ENCODE measurements at places on chromosomes 12 and 14. TPM values are rescaled to one million over a fixed set of nuclear protein-coding genes. Genes with fewer than 3 reads are reported as not detected.

Gene RIPK3
- 26.0 TPM for total RNA-seq

Gene SRGAP1
- 12.4 TPM for total RNA-seq

Gene ADAM21
- 0.17 TPM for total RNA-seq

Gene CAPZA3
- total RNA-seq = not detected

Gene C12orf60
- 2.4 TPM for total RNA-seq

Gene CPSF6
- total RNA-seq = 147 TPM

Gene SPATA7
- total RNA-seq = 34.0 TPM

Gene ENDOU
- not detected for total RNA-seq

- peak; percentile 57 for DNase-seq
- peak overlapping the region; percentile 26 for H3K27ac ChIP-seq
- peaks cover 5% of the 10 kb centered on the region for H3K27me3 ChIP-seq
- no peaks in the 10 kb centered on the region for H3K36me3 ChIP-seq
- H3K4me3 ChIP-seq = no peak overlapping the region
Measured at GRCh38 chr12:51953864-51954263, 2.4 kb downstream of the ACVR1B start.

GRCh38 chr12:109950625-109951024 lies 45.5 kb downstream of the GIT2 start:
- H3K36me3 ChIP-seq = peaks cover 10% of the 10 kb centered on the region
- no peaks in the 10 kb centered on the region for H3K27me3 ChIP-seq
- no peak overlapping the region for H3K4me3 ChIP-seq

GRCh38 chr14:89378119-89378518 lies 38.9 kb downstream of the FOXN3 start:
- H3K4me1 ChIP-seq = no peaks in the 10 kb centered on the region
- no peak for DNase-seq
- H3K27me3 ChIP-seq = no peaks in the 10 kb centered on the region
- H3K4me3 ChIP-seq = no peak overlapping the region
- H3K36me3 ChIP-seq = peaks cover 4% of the 10 kb centered on the region
- H3K27ac ChIP-seq = no peak overlapping the region

GRCh38 chr12:131909752-131910219 lies 15.4 kb downstream of the ULK1 start:
- peaks cover 64% of the 10 kb centered on the region for H3K36me3 ChIP-seq
- no peak overlapping the region for H3K27ac ChIP-seq
- H3K4me1 ChIP-seq = no peaks in the 10 kb centered on the region

- no peak overlapping the region for H3K27ac ChIP-seq
- no peaks in the 10 kb centered on the region for H3K36me3 ChIP-seq
- no peak for DNase-seq
- H3K4me1 ChIP-seq = no peaks in the 10 kb centered on the region
- no peak overlapping the region for H3K4me3 ChIP-seq
Measured at GRCh38 chr12:128753438-128753837, 70.3 kb downstream of the SLC15A4 start.

DNA sequence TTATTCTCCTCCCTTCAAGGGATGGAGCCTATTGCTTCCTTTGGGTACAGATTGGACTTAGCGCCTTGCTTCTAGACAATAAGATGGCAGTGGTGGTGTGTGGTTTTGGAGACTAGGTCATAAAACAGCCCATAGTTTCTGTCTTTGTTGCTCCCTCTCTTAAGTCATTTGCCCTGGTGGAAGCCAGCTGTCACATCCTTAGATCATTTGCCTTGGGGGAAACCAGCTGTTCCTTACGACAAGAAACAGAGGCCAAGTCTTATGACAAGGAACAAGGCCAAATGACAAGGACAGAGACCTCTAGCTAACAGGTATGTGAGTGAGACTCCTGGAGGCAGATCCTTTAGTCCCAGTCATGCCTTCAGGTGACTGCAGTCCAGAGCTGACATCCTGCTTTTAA lies 9.2 kb upstream of the PALS1 start:
- peak; percentile 49 for DNase-seq
- H3K27ac ChIP-seq = no peak overlapping the region
- H3K4me3 ChIP-seq = no peak overlapping the region
- no peaks in the 10 kb centered on the region for H3K36me3 ChIP-seq
- H3K27me3 ChIP-seq = no peaks in the 10 kb centered on the region
- no peaks in the 10 kb centered on the region for H3K4me1 ChIP-seq

DNA sequence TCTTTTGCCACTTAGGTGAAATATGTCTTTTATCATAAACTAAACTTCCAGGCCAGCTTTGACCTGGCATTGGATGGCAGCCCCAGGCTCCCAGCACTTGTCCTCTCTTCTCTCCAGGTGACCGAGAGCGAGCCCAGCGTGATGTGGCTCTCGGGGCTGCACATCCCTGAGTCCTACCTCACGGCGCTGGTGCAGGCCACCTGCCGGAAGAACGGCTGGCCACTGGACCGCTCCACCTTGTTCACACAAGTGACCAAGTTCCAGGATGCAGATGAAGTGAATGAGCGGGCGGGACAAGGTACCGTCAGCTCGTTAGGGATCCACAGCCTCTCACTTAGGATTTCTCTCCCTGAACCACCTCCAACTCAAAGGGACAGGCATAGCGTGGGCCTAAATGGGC lies 39.4 kb downstream of the CCDC92 start:
- DNase-seq = no peak
- peaks cover 7% of the 10 kb centered on the region for H3K36me3 ChIP-seq
- no peak overlapping the region for H3K4me3 ChIP-seq
- H3K27ac ChIP-seq = no peak overlapping the region
- no peaks in the 10 kb centered on the region for H3K27me3 ChIP-seq

DNA sequence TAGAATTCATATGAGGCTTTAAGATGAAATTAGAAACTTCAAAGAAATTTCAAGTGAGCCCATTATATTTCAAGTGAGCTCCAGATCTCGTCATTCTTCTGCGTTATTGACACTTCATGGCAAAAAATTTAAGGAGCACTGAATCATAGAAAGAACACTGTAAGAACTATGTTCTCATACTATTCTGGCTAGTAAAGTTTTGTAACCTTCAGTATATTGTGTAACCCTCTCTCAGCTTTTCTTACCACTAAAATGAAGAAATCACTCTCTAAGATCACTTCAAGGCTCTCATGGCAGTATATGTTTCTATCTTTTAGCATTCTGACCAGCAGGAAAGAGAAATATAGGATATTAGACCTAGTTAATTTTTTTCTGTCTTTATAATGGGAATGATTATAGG lies 6.3 kb downstream of the GPHN start:
- peak; percentile 18 for DNase-seq
- peaks cover 7% of the 10 kb centered on the region for H3K4me1 ChIP-seq
- no peak overlapping the region for H3K4me3 ChIP-seq
- H3K27me3 ChIP-seq = no peaks in the 10 kb centered on the region

DNA sequence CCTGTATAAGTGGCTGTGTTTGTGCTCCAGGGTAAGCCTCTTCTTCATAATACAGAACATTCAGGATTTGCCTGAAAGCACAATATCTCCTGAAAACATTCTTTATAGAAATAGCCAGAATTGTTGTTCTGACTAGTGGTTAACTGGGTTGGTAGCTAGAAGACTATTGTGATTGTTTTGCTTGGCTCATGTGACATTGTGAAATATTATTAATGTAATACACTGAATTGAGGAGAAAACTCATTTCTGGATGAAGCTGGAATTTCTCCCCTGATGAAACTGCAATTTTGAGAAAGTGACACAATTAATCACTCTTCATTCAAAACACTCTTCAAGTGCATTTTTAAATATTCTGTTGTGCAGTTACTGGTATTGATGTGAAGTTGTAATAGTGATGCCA lies 172.3 kb upstream of the PTPRQ start:
- H3K27me3 ChIP-seq = no peaks in the 10 kb centered on the region
- no peak overlapping the region for H3K27ac ChIP-seq
- no peak for DNase-seq
- H3K36me3 ChIP-seq = no peaks in the 10 kb centered on the region
- H3K4me3 ChIP-seq = no peak overlapping the region

GRCh38 chr12:29713729-29714128 lies 70.0 kb downstream of the TMTC1 start:
- no peak overlapping the region for H3K4me3 ChIP-seq
- peaks cover 20% of the 10 kb centered on the region for H3K4me1 ChIP-seq
- no peak overlapping the region for H3K27ac ChIP-seq
- H3K36me3 ChIP-seq = peaks cover 2% of the 10 kb centered on the region
- DNase-seq = no peak
- no peaks in the 10 kb centered on the region for H3K27me3 ChIP-seq

- no peak for DNase-seq
- no peaks in the 10 kb centered on the region for H3K27me3 ChIP-seq
Measured at GRCh38 chr12:100900808-100901207, 106.2 kb downstream of the ANO4 start.

DNA sequence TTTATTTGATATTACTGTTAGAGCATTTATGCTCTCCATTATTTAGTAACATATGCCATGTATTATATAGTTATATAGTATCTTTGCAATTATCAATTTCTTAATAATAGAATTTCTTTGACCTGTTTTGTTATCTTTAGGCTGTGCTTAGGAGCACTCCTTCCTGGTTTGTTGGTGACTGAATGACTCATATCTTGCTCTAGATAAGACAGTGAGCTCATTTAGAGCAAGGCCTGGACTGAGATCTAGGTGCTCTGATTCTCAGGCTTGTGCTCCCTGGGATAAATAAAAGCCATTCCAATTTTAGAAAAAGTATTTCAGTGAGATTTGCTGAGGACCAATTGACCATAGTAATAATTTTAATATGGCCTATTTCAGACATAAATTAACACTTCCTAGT lies 951.2 kb downstream of the FLRT2 start:
- H3K4me3 ChIP-seq = no peak overlapping the region
- H3K27ac ChIP-seq = no peak overlapping the region
- DNase-seq = no peak
- no peaks in the 10 kb centered on the region for H3K27me3 ChIP-seq

DNA sequence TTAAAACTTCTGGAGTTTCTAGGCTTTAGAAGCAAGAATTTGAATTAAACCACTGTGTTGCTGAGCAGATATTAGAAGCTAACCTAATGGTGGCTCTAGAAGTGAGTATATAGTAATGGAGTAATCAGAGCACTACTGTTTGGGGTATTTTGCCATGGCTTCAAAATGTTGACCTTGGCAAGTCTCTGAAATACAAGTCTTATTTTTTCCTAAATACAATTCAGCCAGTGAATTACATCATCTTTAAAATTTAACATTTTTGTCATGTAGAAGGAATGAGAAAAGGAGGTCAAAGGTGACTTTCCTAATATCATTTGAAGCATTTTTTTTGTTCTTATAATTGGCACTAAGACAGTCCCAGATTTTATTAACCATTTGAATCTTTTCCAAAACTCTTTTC lies 25.2 kb downstream of the PMCH start:
- H3K27ac ChIP-seq = no peak overlapping the region
- no peaks in the 10 kb centered on the region for H3K4me1 ChIP-seq
- H3K4me3 ChIP-seq = no peak overlapping the region
- DNase-seq = no peak

- no peaks in the 10 kb centered on the region for H3K4me1 ChIP-seq
- H3K4me3 ChIP-seq = no peak overlapping the region
- H3K27ac ChIP-seq = no peak overlapping the region
- H3K27me3 ChIP-seq = peaks cover 18% of the 10 kb centered on the region
- DNase-seq = no peak
Measured at GRCh38 chr12:52561880-52562449, 9.0 kb upstream of the KRT71 start.

- H3K27ac ChIP-seq = peak overlapping the region; percentile 92
- no peaks in the 10 kb centered on the region for H3K27me3 ChIP-seq
- peak overlapping the region; percentile 50 for H3K4me3 ChIP-seq
- peaks cover 33% of the 10 kb centered on the region for H3K36me3 ChIP-seq
Measured at GRCh38 chr12:6963016-6963731, 7.3 kb downstream of the PHB2 start.

GRCh38 chr14:99211410-99211809 lies 60.6 kb downstream of the BCL11B start:
- H3K4me3 ChIP-seq = no peak overlapping the region
- H3K36me3 ChIP-seq = no peaks in the 10 kb centered on the region
- H3K27me3 ChIP-seq = no peaks in the 10 kb centered on the region
- DNase-seq = no peak
- H3K4me1 ChIP-seq = peaks cover 35% of the 10 kb centered on the region

DNA sequence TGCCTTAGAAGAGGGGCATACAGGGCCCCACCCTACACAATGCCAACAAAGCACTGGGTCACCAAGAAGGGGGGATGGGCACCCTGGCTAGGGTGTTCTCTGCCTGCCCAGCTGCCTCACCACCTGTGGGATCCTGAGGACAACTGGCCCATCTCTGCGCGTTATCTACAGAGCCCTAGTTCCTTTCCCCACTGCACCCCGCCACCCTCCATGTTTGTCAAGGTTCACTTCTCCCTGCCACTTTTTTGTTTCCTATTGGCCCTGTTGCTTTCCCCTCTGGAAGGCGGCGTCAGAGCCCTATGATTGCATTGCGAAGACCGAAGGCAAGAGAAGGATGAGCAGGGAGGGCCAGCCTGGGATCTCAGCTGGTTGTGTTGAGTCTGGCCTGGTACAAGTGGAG lies 1.6 kb downstream of the SLC48A1 start:
- H3K4me1 ChIP-seq = peaks cover 40% of the 10 kb centered on the region
- H3K27ac ChIP-seq = no peak overlapping the region
- no peaks in the 10 kb centered on the region for H3K36me3 ChIP-seq
- H3K4me3 ChIP-seq = no peak overlapping the region
- H3K27me3 ChIP-seq = peaks cover 6% of the 10 kb centered on the region

DNA sequence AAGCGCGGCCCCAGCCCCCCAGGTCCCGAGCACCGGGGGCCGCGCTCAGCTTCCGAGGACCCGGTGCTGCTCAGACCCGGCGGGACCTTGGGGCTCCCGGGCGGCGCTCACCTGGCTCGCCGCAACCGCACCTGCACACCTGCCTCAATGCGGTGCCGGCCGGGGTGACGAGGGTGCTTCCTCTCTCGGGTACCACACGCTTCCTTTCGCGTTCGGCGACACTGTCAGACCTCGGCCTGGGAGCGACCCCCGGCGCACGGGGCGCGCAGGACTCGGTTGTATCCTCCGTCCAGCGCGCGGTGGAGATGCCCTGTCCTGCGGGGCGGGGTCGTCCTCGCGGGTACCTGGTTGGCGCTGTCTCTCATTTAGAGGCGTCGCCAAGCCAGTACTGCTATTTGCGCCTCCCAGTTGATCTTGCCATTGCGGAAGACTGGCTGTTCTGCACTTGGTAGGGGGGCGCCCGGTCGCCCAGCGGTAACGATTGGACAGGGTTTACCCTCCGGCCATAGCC lies 718 bp downstream of the PACS2 start:
- peak overlapping the region; percentile 71 for H3K27ac ChIP-seq
- H3K36me3 ChIP-seq = no peaks in the 10 kb centered on the region
- peak overlapping the region; percentile 78 for H3K4me3 ChIP-seq
- H3K4me1 ChIP-seq = peaks cover 21% of the 10 kb centered on the region
- H3K27me3 ChIP-seq = no peaks in the 10 kb centered on the region
- no peak for DNase-seq

- H3K4me1 ChIP-seq = peaks cover 7% of the 10 kb centered on the region
- peak; percentile 68 for DNase-seq
- H3K36me3 ChIP-seq = no peaks in the 10 kb centered on the region
- no peak overlapping the region for H3K4me3 ChIP-seq
- H3K27me3 ChIP-seq = no peaks in the 10 kb centered on the region
Measured at GRCh38 chr12:54140588-54141388, 48.0 kb downstream of the SMUG1 start.
